ENCODE measurements at places on chromosomes 13 and 19. TPM values are rescaled to one million over a fixed set of nuclear protein-coding genes. Genes with fewer than 3 reads are reported as not detected.

Gene DACT3
- not detected for total RNA-seq

Gene TMEM255B
- not detected for total RNA-seq

DNA sequence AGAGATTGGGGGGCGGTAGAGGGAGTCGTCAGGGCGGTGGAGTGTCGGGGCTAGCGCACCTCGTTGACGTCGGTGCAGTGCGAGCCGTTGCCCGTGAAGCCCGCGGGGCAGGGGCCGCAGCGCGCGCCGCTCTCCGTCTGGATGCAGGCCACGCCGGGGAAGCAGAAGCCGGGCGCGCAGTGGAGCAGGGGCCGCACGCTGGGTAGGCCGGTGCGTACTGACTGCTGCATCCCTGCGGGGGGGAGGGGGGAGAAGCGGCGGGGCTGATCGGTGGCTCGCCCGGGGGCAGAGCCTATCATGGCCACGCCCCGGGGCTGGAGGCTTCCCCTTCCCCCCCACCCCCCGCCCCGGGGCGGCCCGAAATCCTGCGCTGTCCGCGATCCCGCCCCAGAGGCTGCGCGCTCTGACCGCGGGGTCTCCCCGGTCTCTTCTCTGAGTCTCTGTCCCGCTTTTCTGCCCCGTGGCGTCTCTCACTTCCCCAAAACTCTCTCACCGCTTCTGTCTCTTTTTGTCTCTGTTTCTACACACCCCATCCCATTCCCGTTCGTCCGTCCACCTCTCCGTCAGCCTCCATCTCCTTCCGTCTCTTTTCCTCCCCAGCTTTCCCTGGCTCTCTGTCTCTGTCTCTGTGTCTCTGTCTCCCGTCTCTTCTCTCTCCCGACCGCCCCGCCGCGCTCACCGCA, 1.1 kb downstream of the COMP start:
- no peaks in the 10 kb centered on the region for H3K36me3 ChIP-seq
- peak overlapping the region; percentile 3 for H3K4me3 ChIP-seq
- peaks cover 18% of the 10 kb centered on the region for H3K4me1 ChIP-seq
- H3K27me3 ChIP-seq, result peaks cover 73% of the 10 kb centered on the region
- DNase-seq, result no peak

DNA sequence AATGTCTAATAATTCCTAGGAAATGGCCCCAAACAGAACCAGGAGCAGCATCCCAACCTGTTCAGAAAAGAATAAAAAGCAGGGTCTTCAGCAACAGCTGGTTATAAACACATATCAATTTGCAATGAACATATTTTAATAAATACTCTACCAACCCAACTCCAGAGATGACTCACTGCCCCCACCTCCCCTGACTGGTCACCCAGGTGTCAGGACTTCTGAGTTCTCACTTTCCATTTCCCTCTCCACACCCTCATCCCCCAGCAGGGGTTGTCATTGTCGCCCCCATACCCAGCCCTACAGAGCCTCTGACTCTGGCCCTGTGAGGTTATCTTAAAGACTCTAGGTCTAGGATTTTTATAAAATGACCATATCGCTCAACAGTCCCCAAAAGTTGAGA, 6.9 kb downstream of the SERPINE3 start:
- H3K27me3 ChIP-seq, result no peaks in the 10 kb centered on the region
- H3K4me1 ChIP-seq, result no peaks in the 10 kb centered on the region
- no peak overlapping the region for H3K4me3 ChIP-seq
- no peak for DNase-seq
- H3K27ac ChIP-seq, result no peak overlapping the region

GRCh38 chr13:77507931-77508776, 27.4 kb upstream of the SCEL start:
- peak overlapping the region; percentile 33 for H3K27ac ChIP-seq
- no peaks in the 10 kb centered on the region for H3K27me3 ChIP-seq
- peak overlapping the region; percentile 41 for H3K4me3 ChIP-seq
- DNase-seq, result peak; percentile 21
- H3K4me1 ChIP-seq, result no peaks in the 10 kb centered on the region

- no peaks in the 10 kb centered on the region for H3K36me3 ChIP-seq
- H3K4me1 ChIP-seq, result no peaks in the 10 kb centered on the region
- peaks cover 92% of the 10 kb centered on the region for H3K27me3 ChIP-seq
- H3K27ac ChIP-seq, result no peak overlapping the region
Observed at GRCh38 chr19:50565984-50566903, 2.0 kb downstream of the LRRC4B start.

- peaks cover 12% of the 10 kb centered on the region for H3K4me1 ChIP-seq
- peaks cover 14% of the 10 kb centered on the region for H3K36me3 ChIP-seq
- DNase-seq, result no peak
- no peak overlapping the region for H3K4me3 ChIP-seq
- H3K27ac ChIP-seq, result peak overlapping the region; percentile 82
Observed at GRCh38 chr13:98476106-98476505, 100.8 kb downstream of the STK24 start.

- H3K4me1 ChIP-seq, result no peaks in the 10 kb centered on the region
- DNase-seq, result no peak
- no peaks in the 10 kb centered on the region for H3K36me3 ChIP-seq
- H3K27ac ChIP-seq, result no peak overlapping the region
Observed at GRCh38 chr13:92972751-92973150, 253.9 kb upstream of the GPC6 start.

GRCh38 chr19:43507880-43508279, 3.3 kb upstream of the PHLDB3 start:
- peaks cover 21% of the 10 kb centered on the region for H3K4me1 ChIP-seq
- H3K27me3 ChIP-seq, result no peaks in the 10 kb centered on the region
- no peak overlapping the region for H3K4me3 ChIP-seq
- no peak for DNase-seq
- H3K27ac ChIP-seq, result no peak overlapping the region
- H3K36me3 ChIP-seq, result peaks cover 35% of the 10 kb centered on the region

- H3K27me3 ChIP-seq, result no peaks in the 10 kb centered on the region
- no peak overlapping the region for H3K4me3 ChIP-seq
- H3K36me3 ChIP-seq, result peaks cover 5% of the 10 kb centered on the region
- DNase-seq, result no peak
- H3K4me1 ChIP-seq, result peaks cover 10% of the 10 kb centered on the region
- no peak overlapping the region for H3K27ac ChIP-seq
Observed at GRCh38 chr13:72804301-72804700, 22.4 kb downstream of the PIBF1 start.

GRCh38 chr13:75079226-75079625, 402.7 kb downstream of the TBC1D4 start:
- no peaks in the 10 kb centered on the region for H3K27me3 ChIP-seq
- H3K4me1 ChIP-seq, result no peaks in the 10 kb centered on the region
- H3K27ac ChIP-seq, result no peak overlapping the region
- DNase-seq, result no peak

GRCh38 chr19:17326595-17326966, 8.1 kb downstream of the ANO8 start:
- no peak overlapping the region for H3K4me3 ChIP-seq
- H3K36me3 ChIP-seq, result peaks cover 16% of the 10 kb centered on the region
- DNase-seq, result no peak
- no peaks in the 10 kb centered on the region for H3K4me1 ChIP-seq
- no peak overlapping the region for H3K27ac ChIP-seq
- H3K27me3 ChIP-seq, result no peaks in the 10 kb centered on the region

- DNase-seq, result peak; percentile 15
- peak overlapping the region; percentile 17 for H3K4me3 ChIP-seq
- H3K27me3 ChIP-seq, result peaks cover 28% of the 10 kb centered on the region
- H3K36me3 ChIP-seq, result peaks cover 17% of the 10 kb centered on the region
Observed at GRCh38 chr19:49125025-49125731, 5.8 kb downstream of the PPFIA3 start.

DNA sequence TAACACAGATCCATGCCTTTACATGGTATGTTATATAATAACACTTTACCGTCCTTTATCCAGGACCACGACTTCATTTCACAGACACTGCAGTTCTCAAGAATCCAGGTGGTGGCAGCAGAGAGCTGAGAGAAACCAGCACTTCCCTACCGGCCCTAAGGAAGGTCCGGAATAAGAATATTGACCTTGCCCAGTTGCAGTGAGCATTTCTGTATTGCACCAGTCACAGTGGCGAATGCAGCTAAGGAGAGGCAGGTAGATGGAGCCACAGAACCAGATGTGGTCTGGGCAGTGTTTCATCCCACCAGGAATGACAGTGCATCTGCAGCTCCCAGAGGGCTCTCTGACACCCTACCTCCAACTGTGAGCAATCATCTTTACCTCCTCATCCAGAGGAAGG, 44.6 kb downstream of the ZNF787 start:
- peaks cover 9% of the 10 kb centered on the region for H3K4me1 ChIP-seq
- peak; percentile 75 for DNase-seq
- no peaks in the 10 kb centered on the region for H3K27me3 ChIP-seq
- no peak overlapping the region for H3K4me3 ChIP-seq
- H3K27ac ChIP-seq, result no peak overlapping the region
- peaks cover 10% of the 10 kb centered on the region for H3K36me3 ChIP-seq

DNA sequence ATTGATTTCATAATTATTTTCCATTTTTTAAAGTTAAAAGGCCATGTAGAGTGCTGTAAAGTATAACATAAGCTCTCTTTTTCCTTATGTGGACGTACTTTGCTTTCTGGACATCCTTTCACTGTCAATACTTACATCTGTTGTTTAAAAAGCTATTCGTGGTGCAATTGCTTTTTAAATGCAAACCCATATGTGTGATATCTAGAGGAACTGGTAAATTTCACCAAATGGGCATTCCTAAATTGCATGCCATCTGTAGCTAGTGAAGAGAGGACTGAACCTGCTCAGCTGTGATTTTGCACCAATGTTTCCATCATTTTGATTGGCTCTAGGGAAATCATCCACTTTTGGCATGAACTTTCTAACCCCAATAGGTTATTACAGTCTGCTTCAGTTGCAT, 129.4 kb downstream of the PCDH17 start:
- H3K4me1 ChIP-seq, result no peaks in the 10 kb centered on the region
- H3K4me3 ChIP-seq, result no peak overlapping the region
- no peaks in the 10 kb centered on the region for H3K27me3 ChIP-seq
- no peak for DNase-seq
- no peak overlapping the region for H3K27ac ChIP-seq
- no peaks in the 10 kb centered on the region for H3K36me3 ChIP-seq

- H3K36me3 ChIP-seq, result peaks cover 60% of the 10 kb centered on the region
- peaks cover 19% of the 10 kb centered on the region for H3K4me1 ChIP-seq
- peak; percentile 97 for DNase-seq
- no peaks in the 10 kb centered on the region for H3K27me3 ChIP-seq
- peak overlapping the region; percentile 94 for H3K4me3 ChIP-seq
- peak overlapping the region; percentile 95 for H3K27ac ChIP-seq
Observed at GRCh38 chr19:47273313-47274070, 1.2 kb upstream of the INAFM1 start.
